ENCODE measurements at places on chromosomes 2 and 18. TPM values are rescaled to one million over a fixed set of nuclear protein-coding genes. Genes with fewer than 3 reads are reported as not detected.

TUBA3D gene
- total RNA-seq, result not detected

LDLRAD4 gene
- total RNA-seq, result 51.9 TPM

PSMD1 gene
- 27.9 TPM for total RNA-seq

MTLN gene
- 9.8 TPM for total RNA-seq

CNDP1 gene
- 0.25 TPM for total RNA-seq

DNA sequence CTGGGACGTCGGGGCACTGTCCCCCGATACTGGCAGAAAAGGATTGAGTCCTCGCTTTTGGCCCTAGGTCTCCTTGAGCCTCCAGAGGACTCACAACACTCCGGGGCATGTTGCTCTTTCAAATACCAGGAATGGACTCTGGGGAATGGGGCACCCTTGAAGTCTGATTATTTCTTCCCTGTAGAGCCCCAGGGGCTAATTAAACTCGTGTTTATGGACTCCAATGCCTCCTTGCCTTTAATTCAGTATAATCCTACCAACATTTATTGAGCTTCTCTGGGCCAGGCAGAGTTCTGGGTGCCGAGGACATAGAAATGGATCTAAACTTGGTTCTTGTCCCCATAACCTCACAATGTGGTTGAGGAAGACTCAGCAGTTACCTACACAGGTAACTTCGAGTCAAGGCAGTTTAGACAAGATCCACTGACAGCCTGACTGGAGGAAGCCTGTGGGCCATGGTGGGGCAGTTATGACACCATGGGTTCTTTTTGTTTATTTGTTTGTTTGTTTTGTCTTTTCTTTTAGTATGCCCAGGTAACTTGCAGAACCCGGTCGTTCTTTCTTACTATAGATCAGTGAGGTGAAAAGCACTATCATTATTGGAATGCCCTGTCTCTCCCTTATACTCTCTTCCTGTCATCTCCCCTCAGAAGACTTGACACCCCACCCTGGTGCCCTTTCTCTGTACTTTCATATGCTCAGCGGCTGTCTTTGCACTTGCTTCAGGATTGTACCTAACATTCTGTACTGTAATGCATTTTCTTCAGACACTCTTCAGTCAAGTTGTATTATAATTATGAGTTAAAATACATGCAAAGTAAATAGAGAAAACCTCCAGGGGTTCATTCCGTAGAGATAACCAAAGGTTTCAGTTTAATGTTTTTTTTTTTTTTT lies 3.2 kb downstream of the CFLAR start:
- peaks cover 20% of the 10 kb centered on the region for H3K36me3 ChIP-seq
- peaks cover 46% of the 10 kb centered on the region for H3K4me1 ChIP-seq
- DNase-seq, result peak; percentile 43

DNA sequence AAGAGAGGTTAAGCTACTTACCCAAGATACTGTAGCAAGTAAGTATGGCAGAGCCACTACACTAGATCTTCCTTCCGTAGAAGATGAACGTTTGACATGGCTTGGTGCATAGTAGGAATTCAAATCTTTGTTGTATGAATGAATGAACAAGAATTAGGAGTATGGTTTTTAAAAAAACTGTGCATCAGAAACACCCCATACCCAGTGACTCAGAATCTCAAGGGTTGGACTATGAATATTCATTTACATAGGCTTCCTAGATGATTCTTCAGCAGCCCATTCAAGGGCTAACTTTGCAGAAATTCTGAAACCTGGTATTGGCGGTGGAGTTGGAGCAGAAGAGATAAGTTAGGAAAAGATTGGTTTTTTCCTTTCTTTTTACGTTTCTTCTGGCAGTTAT lies 5.4 kb downstream of the ACTR3 start:
- no peak overlapping the region for H3K27ac ChIP-seq
- no peak for DNase-seq
- H3K4me1 ChIP-seq, result peaks cover 30% of the 10 kb centered on the region
- peaks cover 11% of the 10 kb centered on the region for H3K36me3 ChIP-seq

DNA sequence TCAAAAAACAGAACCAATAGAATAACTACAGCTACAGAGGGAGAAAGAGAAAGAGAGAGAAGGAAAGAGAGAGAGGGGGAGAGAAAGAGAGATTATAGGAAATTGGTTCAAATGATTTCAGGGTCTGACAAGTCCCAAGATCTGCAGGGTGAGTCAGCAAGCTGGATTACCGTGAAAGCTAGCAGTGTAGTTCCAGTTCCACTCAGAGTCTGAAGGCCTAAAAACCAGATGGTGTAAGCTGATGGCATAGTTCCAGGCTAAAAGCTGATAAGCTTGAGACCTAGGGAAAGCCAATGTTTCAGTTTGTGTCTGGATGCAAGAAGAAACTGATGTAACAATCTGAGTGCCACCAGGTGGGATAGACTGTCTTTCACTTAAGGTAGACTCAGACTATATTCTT lies 397.7 kb downstream of the TRIB2 start:
- H3K27ac ChIP-seq, result no peak overlapping the region
- no peak for DNase-seq

- no peaks in the 10 kb centered on the region for H3K4me1 ChIP-seq
- no peak for DNase-seq
- no peaks in the 10 kb centered on the region for H3K36me3 ChIP-seq
- no peaks in the 10 kb centered on the region for H3K27me3 ChIP-seq
- no peak overlapping the region for H3K4me3 ChIP-seq
Observed at GRCh38 chr2:85481818-85482777, 56.9 kb upstream of the MAT2A start.

DNA sequence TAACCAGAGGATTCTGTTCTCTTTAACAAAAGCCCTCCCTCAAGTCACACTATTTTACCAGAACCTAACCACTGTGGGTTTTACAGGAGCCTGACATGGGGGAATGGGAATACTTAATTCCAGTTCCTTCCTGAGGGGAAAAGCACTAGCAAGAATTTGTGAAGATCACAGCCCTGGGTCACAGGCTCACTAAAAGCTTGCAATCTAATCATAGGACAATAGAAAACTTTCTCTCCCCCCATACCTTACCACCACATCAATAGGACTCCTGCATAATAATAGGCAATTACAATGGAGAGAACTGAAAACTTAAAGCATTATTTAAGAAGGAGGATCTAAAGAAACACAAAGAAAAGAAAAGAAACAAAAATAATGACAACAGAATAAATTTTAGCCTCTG lies 225.8 kb upstream of the ZNF804A start:
- no peaks in the 10 kb centered on the region for H3K4me1 ChIP-seq
- no peak for DNase-seq

- peaks cover 41% of the 10 kb centered on the region for H3K4me1 ChIP-seq
- DNase-seq, result no peak
- peaks cover 29% of the 10 kb centered on the region for H3K36me3 ChIP-seq
Observed at GRCh38 chr2:239252801-239253200, 148.0 kb downstream of the HDAC4 start.

- peaks cover 17% of the 10 kb centered on the region for H3K27me3 ChIP-seq
- H3K27ac ChIP-seq, result no peak overlapping the region
- H3K4me1 ChIP-seq, result peaks cover 2% of the 10 kb centered on the region
- H3K4me3 ChIP-seq, result no peak overlapping the region
- no peaks in the 10 kb centered on the region for H3K36me3 ChIP-seq
- DNase-seq, result no peak
Observed at GRCh38 chr2:235506291-235506996, 12.6 kb downstream of the AGAP1 start.

Measured in CD4-positive, alpha-beta T cell (primary cell).